ENCODE measurements at places on chromosomes 12 and 14.

GRCh38 chr14:99699861-99700260 is 15.8 kb downstream of the CYP46A1 start:
- H3K27me3 ChIP-seq = peaks cover 2% of the 10 kb centered on the region
- peaks cover 17% of the 10 kb centered on the region for H3K36me3 ChIP-seq
- no peaks in the 10 kb centered on the region for H3K4me1 ChIP-seq
- H3K27ac ChIP-seq = no peak overlapping the region
- H3K4me3 ChIP-seq = no peak overlapping the region

- H3K36me3 ChIP-seq = peaks cover 5% of the 10 kb centered on the region
- H3K4me1 ChIP-seq = peaks cover 17% of the 10 kb centered on the region
Measured at GRCh38 chr14:71753126-71753830, 179.0 kb upstream of the RGS6 start.

GRCh38 chr12:75917083-75917482 is 114.5 kb downstream of the PHLDA1 start:
- DNase-seq = no peak
- H3K27me3 ChIP-seq = no peaks in the 10 kb centered on the region
- no peak overlapping the region for H3K4me3 ChIP-seq
- H3K4me1 ChIP-seq = peaks cover 26% of the 10 kb centered on the region
- H3K27ac ChIP-seq = no peak overlapping the region
- H3K36me3 ChIP-seq = no peaks in the 10 kb centered on the region

GRCh38 chr14:103003351-103003615 is 54.1 kb downstream of the CDC42BPB start:
- no peaks in the 10 kb centered on the region for H3K27me3 ChIP-seq
- DNase-seq = no peak
- H3K4me3 ChIP-seq = no peak overlapping the region
- no peaks in the 10 kb centered on the region for H3K4me1 ChIP-seq
- H3K27ac ChIP-seq = no peak overlapping the region

DNA sequence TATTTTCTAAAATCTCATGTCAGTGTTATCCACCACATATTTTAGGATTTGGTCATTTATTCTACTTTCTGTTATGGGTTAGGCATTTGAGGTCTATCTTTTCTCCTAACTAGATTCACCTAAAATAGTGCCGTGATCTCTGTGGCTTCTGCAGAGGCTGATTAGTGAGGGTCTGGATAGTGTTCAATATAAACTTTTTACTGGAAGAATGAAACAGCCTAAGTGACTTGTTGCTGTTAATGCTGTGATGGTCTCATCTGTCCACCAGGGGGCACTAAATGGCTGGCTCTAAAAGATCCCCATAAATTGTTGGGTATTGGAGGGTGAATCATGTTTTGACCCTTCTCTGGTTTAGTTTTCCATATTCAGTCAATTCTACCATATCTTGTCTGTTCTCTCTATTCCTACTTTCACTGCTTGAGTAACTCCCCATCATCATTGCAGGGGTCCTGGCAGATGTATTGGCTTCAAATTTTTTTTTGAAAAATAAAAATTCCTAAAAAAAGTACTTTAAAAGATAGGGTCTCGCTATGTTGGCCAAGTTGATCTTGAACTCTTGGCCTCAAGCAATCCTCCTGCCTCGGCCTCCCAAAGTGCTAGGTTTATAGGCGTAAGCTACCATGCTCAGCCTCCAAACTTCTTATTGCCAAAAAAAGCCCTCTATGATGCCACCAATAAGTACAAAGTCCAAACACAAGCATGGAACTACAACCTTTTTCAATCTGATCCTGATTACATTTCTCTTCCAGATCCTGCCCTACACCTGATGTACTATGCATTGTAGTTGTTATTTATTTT is 6.9 kb downstream of the PABPN1 start:
- H3K36me3 ChIP-seq = peaks cover 6% of the 10 kb centered on the region
- peaks cover 11% of the 10 kb centered on the region for H3K4me1 ChIP-seq
- H3K4me3 ChIP-seq = no peak overlapping the region
- H3K27ac ChIP-seq = no peak overlapping the region
- peak; percentile 70 for DNase-seq
- no peaks in the 10 kb centered on the region for H3K27me3 ChIP-seq

GRCh38 chr14:20690848-20691640 is 2.5 kb downstream of the ANG start:
- no peak overlapping the region for H3K4me3 ChIP-seq
- DNase-seq = no peak
- H3K27me3 ChIP-seq = no peaks in the 10 kb centered on the region
- no peaks in the 10 kb centered on the region for H3K36me3 ChIP-seq
- peaks cover 2% of the 10 kb centered on the region for H3K4me1 ChIP-seq

GRCh38 chr14:93105362-93105761 is 10.4 kb downstream of the ITPK1 start:
- H3K4me3 ChIP-seq = no peak overlapping the region
- no peak overlapping the region for H3K27ac ChIP-seq
- no peak for DNase-seq
- no peaks in the 10 kb centered on the region for H3K27me3 ChIP-seq
- no peaks in the 10 kb centered on the region for H3K36me3 ChIP-seq
- no peaks in the 10 kb centered on the region for H3K4me1 ChIP-seq

GRCh38 chr12:108559007-108559655 is 1.8 kb downstream of the SART3 start:
- peaks cover 40% of the 10 kb centered on the region for H3K4me1 ChIP-seq
- H3K27ac ChIP-seq = no peak overlapping the region
- H3K27me3 ChIP-seq = no peaks in the 10 kb centered on the region
- DNase-seq = no peak
- H3K36me3 ChIP-seq = no peaks in the 10 kb centered on the region
